HS-5 (cell line): ENCODE measurements at places on chromosomes 4 and X.
A peak's percentile ranks its signal among the peaks of the same experiment; 100 is the strongest.

- no peak for DNase-seq
Observed at GRCh38 chrX:48761674-48762471, at the start of gene GLOD5. Gene GLOD5 (plus strand): TSS chrX:48761747. CDS start chrX:48761791, 44 bp downstream.

- no peak for DNase-seq
Observed at GRCh38 chr4:8700531-8700930, 108.0 kb downstream of the CPZ start.

DNA sequence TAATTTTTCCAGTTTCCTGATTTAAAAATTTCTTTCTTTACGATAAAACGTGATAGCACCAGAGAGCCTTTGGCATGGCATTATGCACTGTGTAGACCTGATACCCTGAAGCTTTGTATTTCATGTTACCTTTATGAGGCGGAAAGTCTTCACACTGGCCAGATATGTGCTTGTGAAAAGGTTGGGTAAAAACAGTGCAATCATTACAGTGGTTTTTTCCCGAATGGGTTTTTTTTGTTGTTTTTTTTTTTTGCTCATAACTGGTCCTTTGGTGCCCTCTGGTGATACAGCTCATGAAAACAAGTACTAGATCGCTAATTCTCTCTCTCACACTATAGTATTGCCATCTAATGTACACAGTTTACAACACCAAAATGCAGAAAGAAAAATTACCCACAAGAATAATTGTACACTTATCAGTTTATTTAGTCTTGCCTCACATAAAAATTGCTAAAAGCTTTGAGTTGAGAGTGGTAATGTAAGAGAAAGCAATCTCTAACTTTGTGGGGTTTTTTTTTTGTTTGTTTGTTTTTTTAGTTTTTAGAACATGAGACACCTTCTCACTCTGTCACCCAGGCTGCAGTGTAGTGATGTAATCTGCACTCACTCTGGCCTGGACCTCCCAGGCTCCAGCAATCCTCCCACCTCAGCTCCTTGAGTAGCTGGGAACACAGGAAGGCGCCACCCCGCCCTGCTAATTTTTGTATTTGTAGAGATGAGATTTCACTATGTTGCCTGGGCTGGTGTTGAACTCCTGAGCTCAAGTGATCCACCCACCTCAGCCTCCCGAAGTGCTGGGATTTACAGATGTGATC is 21.3 kb downstream of the SPCS3 start:
- no peak for DNase-seq

- DNase-seq = no peak
Observed at GRCh38 chr4:139955600-139955999, 198.4 kb downstream of the MAML3 start.

- peak; percentile 64 for DNase-seq
Observed at GRCh38 chr4:137531986-137532868, at the start of gene PCDH18. Gene PCDH18 (minus strand): TSS chr4:137532494. CDS start chr4:137532088, 406 bp downstream.

- DNase-seq = no peak
Observed at GRCh38 chr4:158229768-158230167, 19.5 kb downstream of the TMEM144 start.

GRCh38 chrX:42085836-42086235 is 162.5 kb upstream of the CASK start:
- DNase-seq = no peak
